Thymus (tissue), 14 donors: ENCODE measurements at places on chromosomes 7 and 10. TPM values are rescaled to one million over a fixed set of nuclear protein-coding genes. Genes with fewer than 3 reads are reported as not detected.

- H3K4me3 ChIP-seq, result no peak overlapping the region
- no peaks in the 10 kb centered on the region for H3K27me3 ChIP-seq
- no peaks in the 10 kb centered on the region for H3K4me1 ChIP-seq
Measured at GRCh38 chr10:86497621-86498020, 24.0 kb downstream of the WAPL start.

The TAS2R4 gene
- total RNA-seq, result 0.38 TPM

DNA sequence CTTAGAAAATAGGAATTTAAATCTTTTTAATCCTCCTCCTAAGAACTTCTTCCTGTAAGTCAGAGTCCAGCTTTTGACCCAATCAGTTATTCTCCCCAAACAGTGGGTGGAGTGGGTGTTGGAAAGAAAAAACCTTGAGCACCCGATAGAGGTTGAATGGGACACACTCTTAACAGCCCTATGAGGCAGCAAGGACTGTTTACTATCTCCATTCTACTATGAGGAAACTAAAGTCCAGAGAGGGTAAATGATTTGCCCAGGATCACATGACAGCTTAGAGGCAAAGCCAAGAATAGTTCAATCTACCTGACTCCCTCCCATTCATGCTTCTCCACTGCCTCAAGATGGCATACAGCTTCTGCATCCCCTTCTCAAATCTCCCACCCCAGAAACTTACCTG, 57.6 kb upstream of the SLC35B4 start:
- H3K4me3 ChIP-seq, result no peak overlapping the region
- H3K4me1 ChIP-seq, result no peaks in the 10 kb centered on the region
- H3K27me3 ChIP-seq, result peaks cover 2% of the 10 kb centered on the region
- H3K27ac ChIP-seq, result no peak overlapping the region

DNA sequence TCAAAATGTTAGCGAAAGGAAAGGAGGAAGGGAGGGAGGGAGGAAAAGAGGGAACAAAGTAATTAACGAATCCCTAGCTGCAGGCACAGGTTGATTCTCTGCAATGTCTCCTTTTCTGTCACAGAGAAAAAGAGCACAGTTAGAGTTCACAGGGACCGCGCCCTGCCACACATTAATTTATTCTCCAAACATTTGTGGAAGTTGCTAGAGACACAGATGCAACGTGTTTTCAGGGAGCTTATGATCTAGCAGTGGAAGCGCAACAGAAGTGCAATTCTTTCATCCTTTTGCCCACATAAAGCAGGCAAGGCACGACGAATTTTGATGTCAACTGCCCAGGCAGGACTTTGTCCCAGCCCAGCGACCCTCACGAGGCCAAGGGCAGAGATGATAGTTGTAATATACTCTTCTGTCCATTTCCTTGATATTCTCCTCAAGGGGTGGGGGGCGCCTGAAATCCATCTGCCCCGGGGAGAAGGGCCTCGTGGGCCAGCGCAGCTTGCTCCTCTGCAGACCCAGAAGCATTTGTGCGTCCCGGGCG, 101.7 kb upstream of the ZNF438 start:
- H3K27me3 ChIP-seq, result no peaks in the 10 kb centered on the region
- peaks cover 60% of the 10 kb centered on the region for H3K4me1 ChIP-seq
- H3K27ac ChIP-seq, result peak overlapping the region; percentile 95

The ZDHHC16 gene
- 20.8 TPM for total RNA-seq

The RARRES2 gene
- total RNA-seq, result 6.5 TPM

DNA sequence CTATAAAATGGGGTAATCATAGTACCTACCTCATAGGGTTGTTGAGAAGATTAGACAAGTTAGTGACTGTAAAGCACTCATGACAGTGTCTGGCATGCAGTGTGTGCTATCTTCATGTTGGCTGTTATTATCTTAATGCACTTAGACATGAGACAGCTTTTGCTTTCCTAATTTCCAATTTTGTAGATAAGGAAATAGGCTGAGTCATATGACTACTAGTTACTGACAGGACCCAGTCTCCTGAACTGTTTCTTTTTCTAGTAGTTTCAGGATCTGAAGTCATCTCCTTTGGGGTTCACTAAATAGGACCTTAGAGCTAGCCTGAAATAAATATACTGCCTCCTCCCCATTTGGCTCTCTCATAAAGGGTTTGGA, 74.2 kb downstream of the SNX10 start:
- DNase-seq, result no peak
- H3K27me3 ChIP-seq, result no peaks in the 10 kb centered on the region
- no peak overlapping the region for H3K4me3 ChIP-seq
- H3K36me3 ChIP-seq, result peaks cover 10% of the 10 kb centered on the region
- H3K27ac ChIP-seq, result no peak overlapping the region
- no peaks in the 10 kb centered on the region for H3K4me1 ChIP-seq

- H3K4me1 ChIP-seq, result no peaks in the 10 kb centered on the region
- H3K36me3 ChIP-seq, result no peaks in the 10 kb centered on the region
- no peaks in the 10 kb centered on the region for H3K27me3 ChIP-seq
- no peak overlapping the region for H3K4me3 ChIP-seq
- peak; percentile 8 for DNase-seq
Measured at GRCh38 chr7:70856901-70857630, 274.9 kb upstream of the GALNT17 start.

DNA sequence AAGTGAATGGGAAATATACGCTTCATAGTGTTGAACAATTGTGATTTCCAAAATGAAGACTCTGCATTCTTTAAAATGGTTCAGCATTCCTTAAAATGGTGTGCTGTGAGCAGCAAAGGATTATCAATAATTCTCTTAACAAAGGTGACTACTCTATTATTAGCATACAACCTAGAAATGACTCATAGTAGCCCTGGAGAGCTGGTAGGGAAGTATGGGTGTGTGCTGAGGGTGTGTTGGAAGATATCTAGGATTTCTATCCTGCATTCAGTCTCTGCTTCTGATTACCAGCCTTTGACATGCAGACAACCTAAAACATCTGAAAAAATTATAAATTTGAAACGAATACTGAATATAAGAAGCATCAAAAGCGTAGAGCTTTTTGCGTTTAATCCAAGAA, 72.5 kb downstream of the SEMA3D start:
- H3K4me1 ChIP-seq, result no peaks in the 10 kb centered on the region
- no peaks in the 10 kb centered on the region for H3K27me3 ChIP-seq
- no peaks in the 10 kb centered on the region for H3K36me3 ChIP-seq
- no peak for DNase-seq

The SFTPA2 gene
- total RNA-seq, result 2.3 TPM

The SPDYE5 gene
- total RNA-seq, result 0.05 TPM

The NRP1 gene
- total RNA-seq, result 15.8 TPM

The CYP2C9 gene
- 0.05 TPM for total RNA-seq
